ENCODE measurements at places on chromosomes 2 and 18.

DNA sequence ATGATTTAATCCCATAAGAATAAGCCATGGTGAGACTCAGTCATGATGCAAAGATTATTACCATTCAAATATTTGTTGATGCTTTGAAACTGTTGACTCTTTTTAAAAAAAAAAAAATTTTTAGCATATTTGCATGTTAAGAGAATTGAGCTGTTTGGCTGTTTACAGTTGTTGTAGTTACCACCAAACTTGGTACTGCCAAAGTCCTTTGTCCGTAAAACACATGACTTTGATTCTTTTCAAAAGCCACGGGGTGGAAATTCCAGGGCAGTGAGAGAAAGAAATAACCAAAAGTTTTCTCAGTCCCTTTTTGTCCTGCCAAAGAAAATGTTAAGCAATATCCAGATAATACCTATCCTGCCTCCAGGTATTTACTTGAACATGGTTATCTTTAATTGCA, 474.8 kb downstream of the METTL4 start:
- DNase-seq: no peak

DNA sequence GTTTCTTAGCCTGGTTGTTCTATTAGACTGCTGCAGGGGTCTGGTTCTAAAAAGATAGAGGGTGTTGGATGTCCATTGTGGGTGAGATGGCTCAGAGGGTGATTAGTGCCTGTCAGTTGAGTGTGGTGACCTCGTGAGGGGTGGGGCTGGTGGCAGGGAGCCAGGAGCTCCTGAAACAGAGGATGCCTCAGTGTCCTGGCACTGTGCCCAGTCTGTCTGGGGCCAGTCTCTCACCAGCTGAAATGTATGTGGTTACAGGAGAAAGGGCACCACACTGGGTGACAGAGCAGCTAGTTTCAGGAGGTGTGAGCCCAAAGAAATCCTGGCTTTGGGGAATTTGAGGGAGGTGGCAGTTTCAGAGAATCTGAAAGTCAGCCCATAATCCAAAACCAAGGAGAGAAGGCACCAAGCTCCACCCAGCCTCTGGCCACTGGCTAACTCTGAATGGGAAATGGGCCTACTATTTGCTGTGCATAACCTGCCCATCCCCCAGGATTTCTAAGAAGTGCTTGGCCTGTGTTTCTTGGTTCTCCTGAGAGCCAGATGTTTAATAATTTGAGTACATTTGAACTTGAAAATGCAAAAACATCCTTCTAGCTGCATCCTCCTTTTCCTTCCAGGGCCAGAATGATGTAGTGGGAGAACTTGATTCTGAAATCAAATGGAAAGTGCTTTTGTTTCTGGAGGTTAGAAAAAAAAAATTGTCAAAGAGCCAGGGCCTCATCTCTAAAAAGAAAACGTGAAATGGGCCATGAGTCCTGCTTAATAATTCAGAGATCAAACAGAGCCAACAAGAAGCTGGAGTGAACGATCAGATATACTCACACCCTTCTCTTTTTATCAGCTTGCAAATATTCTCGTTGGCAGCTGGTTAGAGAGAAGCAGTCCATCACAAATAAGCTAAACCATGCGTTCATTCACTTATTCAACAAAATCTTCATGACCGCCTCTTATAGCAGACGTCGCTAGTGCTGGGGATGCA, 92.3 kb downstream of the B3GNT2 start:
- no peak for DNase-seq

DNA sequence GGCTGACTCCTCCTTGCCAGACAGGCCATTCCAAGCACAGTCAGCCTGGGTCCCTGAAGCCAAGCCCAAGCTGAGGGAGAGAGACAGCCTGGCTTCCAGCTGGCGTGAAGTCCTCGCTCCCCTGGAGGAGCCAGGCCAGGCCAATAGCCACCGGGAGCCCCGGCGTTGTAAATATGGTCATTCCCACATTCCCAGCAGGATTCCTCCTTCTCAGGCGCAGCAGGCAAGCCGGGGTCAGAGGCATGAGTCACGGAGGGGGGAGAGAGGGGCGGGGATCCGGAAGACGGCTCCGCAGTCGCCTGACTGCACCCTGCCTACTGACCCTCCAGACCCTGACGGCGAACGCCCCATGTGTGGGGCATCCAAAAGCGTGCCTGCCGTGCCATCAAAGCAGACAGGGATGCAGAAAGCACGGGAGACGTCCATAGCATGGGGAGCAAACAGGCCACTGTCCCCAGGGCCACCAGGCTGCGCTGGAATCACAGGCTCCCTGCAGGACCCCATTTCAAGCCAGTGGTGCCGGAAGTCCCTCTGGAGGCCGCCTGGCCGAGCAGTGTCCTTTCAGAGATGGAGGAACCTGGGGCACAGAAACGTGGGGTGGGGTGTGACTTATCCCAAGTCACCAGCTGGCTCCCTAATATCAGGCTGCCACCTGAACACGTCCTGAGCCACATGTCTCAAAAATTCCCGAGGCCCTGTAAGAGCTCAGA, 48.2 kb downstream of the TWIST2 start:
- no peak for DNase-seq

DNA sequence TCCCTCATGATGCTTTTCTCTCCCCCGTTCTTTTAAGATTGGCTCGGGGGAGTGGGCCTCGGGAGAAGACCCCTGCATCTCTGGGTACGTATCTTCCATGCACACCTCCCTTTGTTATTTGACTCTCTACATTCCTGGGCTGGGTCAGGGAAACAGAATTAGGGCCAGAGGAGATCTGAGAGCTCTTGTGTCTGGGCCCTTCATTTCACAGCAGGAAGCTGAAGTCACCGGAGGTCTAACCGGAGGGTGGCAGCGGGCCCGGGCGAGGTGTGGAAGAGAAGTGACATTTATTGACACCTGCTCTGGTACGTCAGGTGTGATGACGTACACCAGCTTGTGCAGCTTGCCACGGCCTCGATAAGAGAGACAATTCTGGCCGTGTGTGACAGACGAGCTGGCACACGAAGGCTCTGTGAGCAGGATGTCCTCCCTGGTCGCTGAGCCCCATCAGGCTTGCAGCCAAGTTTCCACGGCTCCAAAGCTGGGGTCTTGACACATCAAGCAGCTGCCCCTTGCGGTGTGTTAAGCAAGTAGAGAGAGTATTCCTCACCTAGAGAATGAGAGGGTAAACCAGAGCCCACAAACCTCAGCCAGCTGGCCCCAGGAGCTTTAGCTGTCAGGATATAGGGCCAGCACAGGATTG, 30.4 kb downstream of the TOGARAM2 start:
- DNase-seq: peak; percentile 44

DNA sequence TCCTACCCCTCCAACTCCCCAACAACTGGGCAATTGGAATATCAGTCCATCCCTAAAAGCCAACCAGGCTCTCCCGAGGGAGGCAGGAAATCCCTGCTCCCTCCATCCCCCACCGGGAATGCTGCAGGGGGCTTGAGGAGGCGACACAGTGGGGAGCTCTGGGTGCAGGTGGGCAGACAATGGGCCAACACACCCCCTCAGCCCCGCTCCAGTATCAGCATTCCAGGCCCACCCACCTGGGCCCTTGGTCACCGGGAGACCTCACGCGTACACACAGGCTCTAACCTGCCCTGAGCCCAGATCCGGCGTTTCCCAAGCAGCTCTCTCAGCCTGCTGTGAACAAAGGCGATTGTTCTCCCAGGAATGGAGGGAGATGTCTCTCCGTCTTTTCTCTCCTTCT, 37.6 kb upstream of the FZD7 start:
- no peak for DNase-seq

DNA sequence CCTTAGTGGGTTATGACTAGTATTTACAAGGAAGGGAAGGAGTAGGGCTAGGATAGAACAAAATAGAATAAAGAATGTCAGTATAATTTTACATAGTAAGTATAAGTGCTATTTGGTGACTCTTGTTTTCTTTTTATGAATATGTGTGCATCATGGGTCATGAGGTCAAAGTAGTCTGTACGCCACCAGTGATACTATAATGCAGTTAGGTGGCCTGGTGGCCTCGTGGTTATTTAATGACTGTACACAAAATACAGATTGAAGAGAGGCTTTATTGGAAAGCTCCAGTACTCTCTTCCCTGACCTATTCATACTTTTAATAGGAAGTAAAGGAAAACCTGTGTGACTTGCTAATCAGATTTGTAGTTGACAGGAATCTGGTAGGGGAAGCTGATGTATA, 27.3 kb downstream of the CAB39 start:
- DNase-seq: no peak

DNA sequence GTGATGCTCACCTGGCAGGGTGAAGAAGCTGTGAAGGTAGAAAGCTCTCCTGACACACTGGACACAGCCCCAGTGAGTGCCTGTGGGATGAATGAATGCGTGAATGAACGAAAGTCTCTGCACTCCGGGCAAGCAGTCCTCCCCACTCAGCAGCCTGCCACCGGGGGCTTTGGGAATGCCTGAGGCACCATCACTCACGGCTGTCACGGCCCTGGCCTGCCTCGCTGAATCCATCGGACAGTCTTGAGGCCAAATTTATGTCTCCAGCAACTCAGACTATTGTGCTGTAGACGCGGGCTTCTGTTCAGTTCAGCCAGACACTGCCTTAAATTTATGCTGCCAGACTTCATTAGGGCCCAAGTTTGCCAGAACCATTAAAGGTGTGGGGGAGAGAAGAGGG, 62.9 kb upstream of the TEX51 start:
- DNase-seq: no peak

- no peak for DNase-seq
Measured at GRCh38 chr2:215811409-215812345, 201.7 kb downstream of the MREG start.

DNA sequence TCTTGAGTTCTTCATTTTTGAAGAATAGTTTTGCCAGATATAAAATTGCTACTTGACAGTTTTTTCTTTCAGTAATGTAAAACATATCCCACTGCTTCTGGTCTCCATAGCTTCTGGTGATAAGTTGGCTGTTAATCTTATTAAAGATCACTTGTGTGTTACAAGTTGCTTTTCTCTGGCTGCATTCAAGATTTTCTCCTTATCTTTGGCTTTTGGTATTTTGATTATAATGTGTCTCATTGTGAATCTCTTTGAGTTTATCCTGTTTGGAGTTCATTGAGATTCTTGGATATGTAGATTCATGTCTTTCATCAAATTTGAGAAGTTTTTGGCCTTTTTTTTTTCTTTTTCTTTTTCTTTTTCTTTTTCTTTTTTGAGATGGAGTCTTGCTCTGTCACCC, 20.2 kb upstream of the ADNP2 start:
- no peak for DNase-seq

GRCh38 chr2:182818925-182819324, 47.5 kb downstream of the FRZB start:
- no peak for DNase-seq

DNA sequence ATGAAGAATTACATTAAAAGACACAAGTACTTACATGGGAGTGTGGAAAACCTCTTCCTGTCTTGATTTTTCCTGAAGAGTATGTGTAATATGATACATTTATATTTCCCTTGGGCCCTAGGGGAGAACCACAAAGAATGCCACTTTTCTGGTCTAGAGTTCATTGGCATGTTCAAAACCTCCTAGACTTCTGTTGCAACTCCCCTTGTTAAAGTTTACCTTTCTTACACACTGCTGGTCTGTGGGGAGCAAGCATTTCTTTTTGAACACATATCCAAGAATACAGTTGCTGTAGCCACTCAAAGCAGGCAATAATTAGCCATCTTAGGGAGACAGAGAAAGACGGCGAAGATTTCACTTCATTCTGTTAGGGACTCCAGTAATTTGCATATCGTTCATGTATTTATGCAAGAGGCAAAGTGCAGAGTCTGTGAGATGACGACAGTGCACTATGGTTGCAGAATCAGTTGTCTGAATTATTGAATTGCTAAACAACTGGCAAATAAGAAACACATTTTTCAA, 103.5 kb downstream of the NOL4 start:
- no peak for DNase-seq

GRCh38 chr2:72126186-72127100, 21.2 kb downstream of the CYP26B1 start:
- peak; percentile 1 for DNase-seq

DNA sequence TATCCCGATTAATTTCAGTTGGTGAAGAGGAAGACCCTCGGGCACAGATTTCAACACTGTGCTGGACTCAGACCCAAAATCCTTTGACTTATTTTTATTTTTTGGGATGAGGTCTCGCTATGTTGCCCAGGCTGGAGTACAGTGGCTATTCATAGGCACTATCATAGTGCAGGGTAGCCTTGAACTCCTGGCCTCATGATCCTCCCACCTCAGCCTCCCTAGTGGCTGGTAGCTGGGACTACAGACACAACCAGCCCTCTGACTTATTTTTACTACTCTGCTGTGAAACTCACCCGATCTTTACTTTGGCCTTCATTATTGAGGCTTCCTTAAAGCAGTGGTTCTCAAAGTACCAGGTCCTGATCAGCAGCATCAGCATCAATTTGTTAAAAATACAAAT, 18.2 kb upstream of the ADAM17 start:
- DNase-seq: no peak

DNA sequence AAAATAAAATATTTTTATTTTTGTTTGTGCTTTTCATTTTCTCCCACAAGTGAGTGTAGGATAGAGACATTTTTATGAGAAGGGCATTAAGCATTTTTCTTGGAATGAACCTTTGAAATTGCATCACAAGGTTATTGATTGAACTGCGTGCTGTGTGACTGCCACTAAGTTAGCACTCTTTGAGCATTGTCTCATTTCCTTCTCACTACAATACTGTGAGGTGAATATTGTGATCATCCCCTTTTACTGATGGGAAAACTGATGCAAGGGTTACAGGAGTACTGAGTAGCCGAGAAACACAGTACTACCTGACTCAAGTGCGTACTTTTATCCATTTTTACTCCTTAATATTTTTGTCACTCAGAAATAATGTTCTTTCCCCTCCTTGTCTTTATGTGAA, 2.0 kb downstream of the NBEAL1 start:
- no peak for DNase-seq

DNA sequence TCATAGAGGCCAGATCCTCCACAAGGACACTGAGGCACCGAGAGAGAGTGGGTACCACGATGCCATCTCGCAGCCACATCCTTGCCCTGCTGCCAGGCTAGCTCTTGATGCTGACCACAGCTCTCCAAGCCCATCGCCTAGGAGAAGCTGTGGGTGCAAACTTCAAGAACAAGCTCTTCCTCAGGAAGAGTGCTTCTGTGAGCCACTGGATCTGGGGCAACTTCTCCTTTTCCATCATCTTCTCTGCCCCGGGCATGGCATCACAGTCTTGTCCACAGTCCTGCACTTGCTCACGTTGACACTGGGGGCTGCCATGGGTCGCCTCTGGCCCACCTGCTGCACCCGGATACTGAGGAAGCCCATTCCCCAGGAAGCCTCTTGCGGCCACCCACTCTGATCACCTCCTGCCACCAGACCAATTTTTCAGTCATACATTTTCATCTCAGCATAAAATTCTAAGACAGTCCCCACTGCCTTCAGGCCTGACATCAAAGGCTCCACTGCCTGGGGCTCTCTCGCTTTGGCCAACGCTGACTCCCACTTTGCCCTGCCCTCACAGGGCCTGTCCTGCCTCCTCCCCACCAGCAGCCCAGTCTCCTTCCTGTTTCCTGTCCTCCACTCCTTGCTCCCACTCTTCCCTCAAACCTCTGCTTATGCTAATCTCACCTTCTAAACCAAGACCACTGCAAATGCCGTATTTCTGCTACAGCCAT, 243.9 kb downstream of the AFF3 start:
- DNase-seq: no peak

DNA sequence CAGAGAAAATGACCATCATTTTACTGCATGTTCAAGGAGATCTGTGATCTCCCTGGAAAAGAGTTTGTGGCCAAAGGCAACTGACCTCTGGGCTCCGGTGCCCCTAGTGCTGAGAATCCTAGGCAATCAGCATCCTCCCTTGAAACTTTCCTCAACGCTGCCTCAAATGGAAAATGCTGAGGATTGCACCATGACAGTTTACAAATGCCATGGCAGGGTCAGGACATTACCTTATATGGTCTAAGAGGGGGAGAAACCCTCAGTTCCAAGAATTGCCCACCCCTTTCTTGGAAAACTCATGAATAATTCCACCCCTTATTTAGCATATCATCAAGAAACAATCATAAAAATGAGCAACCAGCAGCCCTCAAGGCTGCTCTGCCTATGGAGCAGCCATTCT, 48.3 kb downstream of the ALPK2 start:
- no peak for DNase-seq
